CD14-positive monocyte (primary cell): ENCODE measurements at places on chromosomes 5 and 9.

DNA sequence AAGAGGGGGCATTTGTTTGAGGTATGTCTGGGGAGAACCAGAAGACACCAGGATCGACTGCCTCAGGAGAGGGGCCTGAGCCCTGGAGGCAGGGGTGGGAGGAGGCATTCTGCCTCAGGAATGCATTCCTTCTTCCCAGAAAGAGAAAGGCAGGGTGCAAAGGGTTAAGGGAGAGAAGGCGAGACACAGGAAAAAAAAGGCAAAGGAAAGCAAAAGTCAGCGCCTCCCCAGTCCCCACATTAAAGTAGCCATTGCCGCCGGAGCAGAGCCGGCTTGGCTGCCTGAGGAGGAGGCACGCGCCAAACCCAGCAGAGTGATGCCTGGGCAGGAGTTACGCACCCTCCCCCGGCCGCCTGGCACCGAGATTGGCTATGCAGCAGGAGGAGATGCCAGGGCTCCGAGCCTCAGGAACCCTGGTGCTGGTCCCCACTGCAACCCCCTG lies 123.8 kb upstream of the PHYKPL start:
- H3K4me1 ChIP-seq = peaks cover 24% of the 10 kb centered on the region
- H3K4me3 ChIP-seq = peak overlapping the region; percentile 18
- no peak for DNase-seq
- no peaks in the 10 kb centered on the region for H3K36me3 ChIP-seq
- H3K27me3 ChIP-seq = no peaks in the 10 kb centered on the region

- peak; percentile 72 for DNase-seq
- peaks cover 49% of the 10 kb centered on the region for H3K4me1 ChIP-seq
- peaks cover 30% of the 10 kb centered on the region for H3K36me3 ChIP-seq
- no peaks in the 10 kb centered on the region for H3K27me3 ChIP-seq
- peak overlapping the region; percentile 95 for H3K4me3 ChIP-seq
These were observed 653 bp upstream of the HNRNPH1 start for GRCh38 chr5:179623906-179624741.

- H3K27me3 ChIP-seq = no peaks in the 10 kb centered on the region
- peaks cover 52% of the 10 kb centered on the region for H3K4me1 ChIP-seq
- no peak for DNase-seq
- peak overlapping the region; percentile 90 for H3K4me3 ChIP-seq
- H3K27ac ChIP-seq = peak overlapping the region; percentile 61
These were observed 3.0 kb downstream of the RAD23B start for GRCh38 chr9:107286057-107286456.

GRCh38 chr9:77575785-77576184 lies 72.3 kb downstream of the GNA14 start:
- no peaks in the 10 kb centered on the region for H3K36me3 ChIP-seq
- no peaks in the 10 kb centered on the region for H3K4me1 ChIP-seq
- H3K27ac ChIP-seq = no peak overlapping the region
- no peaks in the 10 kb centered on the region for H3K27me3 ChIP-seq
- no peak overlapping the region for H3K4me3 ChIP-seq

GRCh38 chr9:89991204-89991790 lies 386.5 kb downstream of the GADD45G start:
- H3K4me3 ChIP-seq = no peak overlapping the region
- DNase-seq = no peak

- H3K4me3 ChIP-seq = no peak overlapping the region
- no peak for DNase-seq
- H3K27ac ChIP-seq = no peak overlapping the region
- H3K36me3 ChIP-seq = no peaks in the 10 kb centered on the region
These were observed 100.4 kb upstream of the PAM start for GRCh38 chr5:102654559-102655349.

DNA sequence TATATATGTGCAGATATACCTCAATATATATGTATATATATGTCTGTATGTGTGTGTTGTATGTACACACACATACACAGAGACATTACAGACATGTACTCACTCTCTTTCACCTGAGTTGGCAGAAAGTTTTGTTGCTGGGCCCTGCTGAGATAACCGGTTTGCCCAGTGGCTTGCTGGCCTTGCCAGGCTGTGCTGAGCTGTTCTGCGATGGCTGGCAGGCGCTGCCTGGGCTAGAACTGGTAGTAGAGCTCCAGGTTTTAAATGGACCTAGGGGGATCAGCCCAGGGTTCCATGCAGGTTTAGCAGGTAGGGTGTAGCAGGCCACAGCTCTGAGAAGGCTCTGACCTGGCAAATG lies 394.3 kb downstream of the GADD45G start:
- H3K27me3 ChIP-seq = no peaks in the 10 kb centered on the region
- DNase-seq = no peak
- no peaks in the 10 kb centered on the region for H3K36me3 ChIP-seq
- peak overlapping the region; percentile 89 for H3K27ac ChIP-seq
- H3K4me3 ChIP-seq = no peak overlapping the region

DNA sequence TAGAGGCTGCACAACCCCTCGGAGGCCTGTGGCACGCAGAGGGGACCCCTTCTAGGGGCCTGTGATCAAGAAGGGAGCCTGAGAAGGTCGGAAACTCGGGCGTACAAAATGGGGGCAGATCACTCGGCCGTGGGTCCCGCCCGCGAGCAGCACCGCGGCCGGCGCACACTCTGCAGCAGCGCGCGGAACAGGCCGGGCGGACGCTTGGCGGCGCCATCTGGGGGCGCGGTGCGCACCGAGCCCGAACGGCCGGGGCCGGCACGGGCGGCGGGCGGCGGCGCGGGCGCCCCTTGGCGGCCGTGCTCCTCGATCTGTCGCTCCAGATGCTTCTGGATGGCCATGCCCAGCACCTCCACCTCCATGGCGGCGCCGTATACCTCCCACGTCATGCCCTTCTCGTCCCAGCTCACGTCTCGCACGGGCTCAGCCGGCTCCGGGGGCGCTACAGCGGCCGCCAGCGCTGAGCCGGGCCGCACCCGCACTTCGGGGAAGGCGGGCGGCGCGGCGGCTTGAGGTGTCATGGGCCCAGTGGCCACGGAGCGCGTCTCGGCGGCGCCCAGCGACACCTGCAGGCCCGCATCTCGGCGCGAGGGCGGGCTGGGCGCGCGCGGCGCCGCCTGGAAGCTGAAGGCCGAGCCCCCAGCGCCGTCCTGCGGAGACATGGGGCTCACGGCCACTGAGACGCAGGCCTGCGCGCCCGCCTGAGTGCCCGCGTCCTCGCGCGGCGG lies 13.1 kb downstream of the GPRIN1 start:
- peaks cover 2% of the 10 kb centered on the region for H3K4me1 ChIP-seq
- no peaks in the 10 kb centered on the region for H3K36me3 ChIP-seq
- no peak overlapping the region for H3K4me3 ChIP-seq

GRCh38 chr9:9002826-9003583 lies 1203.4 kb upstream of the DMAC1 start:
- H3K4me3 ChIP-seq = no peak overlapping the region
- DNase-seq = no peak
- no peaks in the 10 kb centered on the region for H3K27me3 ChIP-seq
- H3K36me3 ChIP-seq = no peaks in the 10 kb centered on the region
- H3K4me1 ChIP-seq = no peaks in the 10 kb centered on the region

GRCh38 chr9:93652604-93653592 lies 76.5 kb downstream of the PHF2 start:
- H3K36me3 ChIP-seq = peaks cover 83% of the 10 kb centered on the region

- no peaks in the 10 kb centered on the region for H3K36me3 ChIP-seq
- no peak overlapping the region for H3K4me3 ChIP-seq
- H3K4me1 ChIP-seq = no peaks in the 10 kb centered on the region
- no peak overlapping the region for H3K27ac ChIP-seq
- no peaks in the 10 kb centered on the region for H3K27me3 ChIP-seq
These were observed 324.4 kb downstream of the ENC1 start for GRCh38 chr5:74316064-74316603.

GRCh38 chr5:73668486-73669111 lies 42.6 kb downstream of the ARHGEF28 start:
- H3K27ac ChIP-seq = no peak overlapping the region
- H3K4me1 ChIP-seq = peaks cover 7% of the 10 kb centered on the region
- no peaks in the 10 kb centered on the region for H3K36me3 ChIP-seq
- H3K4me3 ChIP-seq = no peak overlapping the region
- no peak for DNase-seq
